ENCODE measurements at places on chromosomes 12 and 14.

DNA sequence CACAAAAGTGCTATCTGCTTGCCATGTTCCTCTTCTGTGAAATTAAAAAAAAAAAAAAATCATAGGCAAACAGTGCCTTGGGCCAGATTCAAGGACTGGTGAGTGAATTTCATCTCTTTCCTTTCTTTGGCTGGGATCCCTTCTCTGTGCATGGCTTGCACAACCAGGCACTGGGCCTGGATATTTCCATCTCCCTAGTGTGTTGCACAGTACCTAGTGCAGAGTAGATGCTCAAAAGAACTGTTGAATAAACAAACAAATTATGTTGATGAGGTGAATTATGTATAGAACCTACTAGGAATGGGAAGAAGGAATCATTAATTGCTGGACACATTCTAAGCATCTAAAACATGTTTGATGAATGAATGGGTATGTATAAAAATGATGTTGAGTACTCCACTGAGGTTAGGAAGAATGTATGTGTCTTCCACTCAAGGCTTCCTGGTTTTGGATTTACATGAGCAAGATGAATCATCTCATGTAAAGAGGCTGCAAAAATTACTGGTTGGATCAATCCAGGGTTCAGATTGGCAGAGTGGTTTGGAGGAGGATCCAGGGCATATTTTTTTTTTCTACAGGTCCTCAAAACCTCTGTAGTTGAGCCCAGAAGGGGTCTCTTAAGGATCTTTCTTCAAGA lies 93.2 kb downstream of the EMP1 start:
- DNase-seq = peak; percentile 67

- no peak for DNase-seq
These were observed 3.5 kb upstream of the RNASE4 start for GRCh38 chr14:20680843-20681347.

- peak; percentile 68 for DNase-seq
These were observed 49.2 kb upstream of the SGPP1 start for GRCh38 chr14:63777024-63777423.

GRCh38 chr12:89988188-89988915 lies 279.7 kb upstream of the ATP2B1 start:
- DNase-seq = no peak

DNA sequence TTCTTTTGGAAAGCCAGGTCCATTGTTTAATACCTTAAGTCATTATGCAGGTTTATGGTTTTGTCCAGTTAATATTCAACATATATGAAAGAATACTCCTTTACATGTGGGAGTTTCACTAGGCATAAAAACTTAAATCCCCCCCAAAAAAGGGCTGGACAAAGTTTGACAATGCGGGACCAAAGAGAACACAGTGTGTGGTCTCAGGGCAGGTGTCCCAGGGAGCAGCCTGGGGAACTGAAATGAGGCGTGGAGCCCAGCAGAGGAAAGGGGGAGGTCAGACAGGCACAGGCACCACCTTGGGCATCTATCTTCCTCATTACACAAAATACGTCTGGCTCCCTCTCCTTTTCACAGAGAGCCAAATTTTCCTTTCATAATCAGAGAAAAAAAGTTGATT lies 22.5 kb downstream of the PKP2 start:
- DNase-seq = no peak

DNA sequence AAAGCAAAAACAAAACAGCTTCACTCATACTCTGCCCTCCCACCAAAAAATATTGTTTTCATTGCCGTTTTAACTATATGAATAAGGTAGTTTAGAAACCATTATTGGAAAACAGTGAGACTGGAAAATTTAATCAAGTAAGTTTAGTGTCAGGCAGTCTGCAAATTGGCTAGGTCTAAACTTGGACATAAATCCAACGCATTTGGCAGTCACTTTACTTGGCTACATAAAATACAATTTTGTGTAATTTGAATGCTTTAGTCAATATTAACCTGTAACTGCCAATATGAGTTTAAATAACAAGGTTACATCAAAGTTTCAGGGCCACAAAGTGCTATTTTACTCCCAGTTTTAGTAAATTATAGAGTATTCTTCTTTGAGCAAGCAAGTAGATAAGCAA lies 202.3 kb upstream of the SLC38A2 start:
- no peak for DNase-seq

GRCh38 chr14:53788566-53788965 lies 168.1 kb downstream of the BMP4 start:
- no peak for DNase-seq

- peak; percentile 95 for DNase-seq
These were observed 111.0 kb downstream of the BEGAIN start for GRCh38 chr14:100476012-100476822.

- no peak for DNase-seq
These were observed 53.8 kb upstream of the CCDC196 start for GRCh38 chr14:66432334-66432733.

- DNase-seq = peak; percentile 88
These were observed 136.1 kb upstream of the MAX start for GRCh38 chr14:65238456-65238855.

- DNase-seq = peak; percentile 21
These were observed 499.2 kb downstream of the CCER1 start for GRCh38 chr12:90455756-90456155.

DNA sequence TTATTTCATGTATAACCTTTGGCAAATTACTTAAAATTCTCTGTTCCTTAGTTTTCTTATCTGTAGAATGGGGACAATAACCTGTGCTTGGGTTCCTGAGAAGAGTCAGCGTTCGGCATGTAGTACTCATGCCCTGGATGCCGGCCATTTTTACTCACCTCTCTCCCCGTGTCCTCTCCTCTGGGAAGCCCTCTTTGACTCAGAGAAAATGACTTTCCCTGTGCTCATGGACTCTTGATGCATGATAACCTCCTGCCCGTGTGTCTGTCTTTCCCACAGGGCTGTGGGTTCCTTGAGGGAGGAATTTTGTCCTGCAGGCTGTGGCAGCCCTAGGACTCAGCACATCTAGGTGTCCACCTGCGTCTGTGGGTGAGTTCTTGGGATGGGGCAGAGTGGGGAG lies 5.8 kb upstream of the C1RL start:
- no peak for DNase-seq

- DNase-seq = no peak
These were observed 247.6 kb downstream of the RPAP3 start for GRCh38 chr12:47458279-47458678.

DNA sequence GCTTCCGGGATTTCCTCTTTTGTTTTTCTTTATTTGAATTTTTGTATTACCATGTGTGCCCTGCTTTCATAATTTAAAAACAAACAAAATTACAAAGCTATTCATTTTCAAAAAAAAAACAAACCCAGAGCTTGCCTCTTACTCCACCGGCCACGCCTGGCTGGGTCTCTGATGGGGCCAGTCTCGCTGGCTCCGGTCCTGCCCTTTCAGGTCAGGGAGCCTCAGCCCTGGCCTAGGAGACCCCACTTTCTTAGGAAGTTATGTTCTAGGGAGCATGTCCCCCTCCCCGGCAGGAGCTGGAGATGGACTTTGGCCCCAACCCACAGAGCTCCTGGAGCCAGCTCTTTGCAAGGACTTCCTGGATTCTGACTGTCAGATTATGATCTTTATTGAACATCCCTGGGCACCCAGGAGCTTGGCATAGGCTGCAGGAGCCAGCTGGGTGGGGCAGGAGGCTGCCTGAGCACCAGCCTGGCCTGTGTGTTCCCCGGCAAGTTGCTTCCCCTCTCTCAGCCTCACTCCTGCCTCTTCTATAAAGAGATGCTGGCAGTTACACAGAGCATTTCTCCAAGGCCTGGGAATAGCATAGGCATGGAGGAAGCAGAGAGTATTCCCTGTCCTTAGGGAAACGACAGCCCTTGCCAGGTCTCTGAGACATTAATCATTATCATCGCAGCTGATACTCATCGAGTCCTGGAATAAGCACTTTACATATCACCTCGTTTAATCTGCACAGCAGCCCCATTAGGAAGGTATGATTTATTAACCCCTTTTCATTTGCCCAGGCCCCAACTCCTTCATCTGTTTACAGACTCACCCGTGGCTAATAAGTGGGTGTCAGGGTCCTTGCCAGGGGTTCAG lies 3.5 kb downstream of the DEGS2 start:
- DNase-seq = no peak
